ENCODE measurements at places on chromosomes 7 and 10.

GRCh38 chr7:30851651-30852307 lies 59.9 kb upstream of the AQP1 start:
- no peak for DNase-seq

- no peak for DNase-seq
Observed at GRCh38 chr10:111370101-111370500, 293.3 kb downstream of the ADRA2A start.

GRCh38 chr7:128869138-128869943 lies 6.7 kb downstream of the ATP6V1F start:
- peak; percentile 33 for DNase-seq

- no peak for DNase-seq
Observed at GRCh38 chr7:2611922-2612321, 19.9 kb upstream of the TTYH3 start.

DNA sequence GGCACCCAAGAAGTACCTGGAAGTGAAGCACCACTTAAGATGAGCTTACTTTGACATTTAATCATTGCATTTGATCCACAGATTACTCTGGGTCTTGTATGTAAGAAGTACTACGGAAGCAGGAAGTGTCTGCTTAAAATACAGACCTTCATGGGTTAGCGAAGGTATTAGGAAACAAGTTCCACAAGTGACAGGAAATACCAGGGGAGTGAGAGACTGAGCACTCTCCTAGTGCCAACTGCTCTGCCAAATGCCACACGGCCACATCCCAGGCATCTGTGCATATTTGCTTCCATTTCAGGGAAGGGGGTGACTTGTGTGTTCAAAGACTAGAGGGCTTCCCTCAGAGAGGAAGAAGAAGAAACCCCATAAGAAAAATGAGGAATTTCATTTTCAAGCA lies 57.2 kb upstream of the ANK3 start:
- DNase-seq, result no peak

Measured in activated T-helper 1 cell treated with Interleukin-2 at 50 U/mL for 16 hours (primary cell).